ENCODE measurements at places on chromosomes 12 and 14.

DNA sequence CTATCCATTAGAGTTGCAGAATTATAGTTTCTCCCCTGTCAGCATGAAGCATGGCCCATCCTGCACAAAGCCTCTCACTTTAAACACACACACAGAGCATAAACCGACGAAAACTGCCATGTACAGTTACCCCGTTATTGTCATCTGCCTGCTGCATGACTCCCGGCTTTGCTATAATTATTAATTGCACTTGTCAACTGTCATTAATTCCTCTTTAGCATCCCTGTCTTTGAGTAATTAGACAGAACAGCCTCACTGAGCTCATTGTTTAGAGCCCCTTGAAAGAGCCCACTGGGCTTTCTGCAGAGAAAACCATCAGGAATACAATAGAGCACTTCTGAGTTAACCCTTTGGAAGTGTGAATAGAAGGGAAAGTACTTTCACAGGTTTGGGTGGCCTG, 307.2 kb upstream of the SOX5 start:
- no peak for DNase-seq

GRCh38 chr14:61860294-61860918, 98.2 kb downstream of the SNAPC1 start:
- peak; percentile 37 for DNase-seq

GRCh38 chr12:44584625-44585024, 291.5 kb downstream of the NELL2 start:
- DNase-seq: no peak

- DNase-seq: no peak
Observed at GRCh38 chr14:98513558-98513957, 758.4 kb downstream of the BCL11B start.

DNA sequence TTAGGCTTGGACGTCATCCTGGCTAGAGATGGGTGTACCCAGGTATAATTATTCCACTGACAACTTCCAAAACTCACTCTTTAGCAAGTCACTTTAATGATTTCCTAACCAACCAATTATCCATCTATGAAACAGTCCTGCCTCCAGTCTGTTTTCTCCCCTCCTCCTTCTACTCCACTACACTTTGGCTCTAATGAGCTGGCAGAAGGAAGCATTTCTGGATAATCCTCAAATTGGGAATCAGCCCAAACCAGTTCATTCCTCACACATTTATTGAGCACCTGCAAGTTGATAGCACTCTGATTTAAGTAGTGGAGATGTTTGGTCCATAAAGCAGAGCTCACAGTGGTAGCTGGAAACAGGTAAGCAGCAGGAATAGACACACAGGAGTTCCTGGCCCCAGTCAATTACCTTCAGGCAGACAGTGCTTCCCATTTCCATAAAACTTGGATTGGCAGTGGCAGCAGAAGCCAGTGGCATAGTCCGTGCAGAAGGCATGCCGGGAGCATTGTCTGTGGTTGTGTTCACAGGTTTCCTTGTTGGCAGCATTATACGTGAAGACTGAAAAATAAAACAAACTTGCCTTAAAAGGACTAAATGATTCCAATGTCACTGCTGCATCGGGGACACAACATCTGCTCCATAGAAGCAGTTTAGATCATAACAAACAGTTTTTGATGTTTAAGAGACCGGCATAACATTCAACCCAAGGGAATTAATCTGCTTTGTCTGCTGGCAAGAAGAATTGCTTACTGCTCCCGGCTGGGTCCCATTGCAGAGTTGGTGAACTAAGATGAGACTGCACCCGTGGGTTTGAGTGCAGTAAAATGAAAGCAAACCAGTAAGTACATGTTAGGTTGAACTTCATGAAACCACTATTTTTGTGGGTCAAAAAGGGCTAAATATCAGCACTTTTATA, 26.2 kb downstream of the NID2 start:
- no peak for DNase-seq

DNA sequence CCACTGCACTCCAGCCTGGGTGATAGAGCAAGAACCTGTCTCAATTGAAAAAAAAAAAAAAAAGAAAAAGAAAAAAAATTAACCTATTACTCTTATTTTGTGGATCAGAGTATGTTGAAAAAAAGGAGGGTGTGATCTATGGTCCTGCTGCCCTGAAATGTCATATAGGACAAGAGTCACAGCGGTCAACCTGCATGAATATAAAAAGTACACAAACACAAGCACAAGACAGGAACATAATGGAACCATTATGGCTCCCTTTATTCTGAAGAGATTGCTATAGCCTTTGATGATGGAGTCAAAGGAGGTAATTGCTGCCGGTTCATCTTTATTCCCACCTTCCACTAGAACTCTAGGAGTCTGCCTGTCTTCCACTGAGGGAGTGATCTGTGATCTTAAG, 96.9 kb downstream of the NTN4 start:
- no peak for DNase-seq

- DNase-seq: no peak
Observed at GRCh38 chr12:21248679-21249078, 86.0 kb downstream of the SLCO1A2 start.

GRCh38 chr12:53602176-53602864, 23.9 kb downstream of the ATF7 start:
- DNase-seq: no peak

GRCh38 chr14:50070840-50071548, 45.4 kb downstream of the VCPKMT start:
- DNase-seq: no peak

GRCh38 chr12:106712768-106713167, 61.7 kb upstream of the RIC8B start:
- DNase-seq: no peak

- no peak for DNase-seq
Observed at GRCh38 chr12:11508699-11509098, 113.3 kb upstream of the PRB2 start.

DNA sequence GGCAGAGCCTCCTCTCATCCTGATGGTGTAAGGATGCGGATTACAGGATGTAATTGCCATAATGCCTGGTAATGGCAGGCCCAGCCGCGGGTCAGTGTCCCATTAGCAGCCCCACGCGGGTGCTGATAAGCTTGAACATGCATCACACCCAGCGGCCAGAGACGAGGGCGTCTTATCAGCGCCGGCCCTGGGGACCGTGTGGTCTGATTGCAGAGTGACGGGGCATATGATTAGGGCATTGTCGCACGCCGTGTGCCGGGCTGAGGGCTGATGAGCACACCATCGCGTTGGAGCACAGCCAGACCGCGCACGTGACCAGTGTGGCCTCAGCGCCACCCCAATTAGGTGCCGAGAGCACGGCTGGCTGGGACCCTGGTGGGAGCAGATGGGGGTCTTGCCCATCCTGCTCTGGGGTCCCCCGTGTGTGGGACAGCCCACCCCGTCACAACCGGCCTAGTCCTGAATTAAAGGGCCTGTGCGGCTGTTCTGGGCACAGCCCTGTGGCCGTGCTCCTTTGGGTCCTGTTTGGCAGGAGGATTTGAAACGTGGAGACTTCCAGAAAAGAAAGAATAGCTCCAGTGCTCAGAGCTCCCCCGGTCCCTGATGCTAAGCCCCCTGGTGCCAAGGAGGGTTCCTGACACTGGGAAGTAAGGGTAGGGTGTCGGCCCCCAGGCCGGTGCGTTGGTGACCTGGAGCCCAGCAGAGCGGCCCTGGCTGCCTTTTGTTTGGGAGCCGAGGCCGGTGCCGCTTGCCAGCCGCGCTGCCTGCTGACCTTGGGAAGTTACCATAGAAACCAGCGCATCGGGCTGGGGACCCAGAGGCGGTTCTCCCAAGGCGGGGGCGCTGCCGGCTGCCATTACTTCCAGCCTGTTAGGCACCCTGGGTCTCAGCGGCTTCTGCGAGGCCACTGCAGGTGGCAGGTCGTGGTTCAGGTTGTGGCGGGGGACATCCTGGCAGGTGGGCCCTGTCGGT, 20.7 kb downstream of the KIF26A start:
- no peak for DNase-seq

DNA sequence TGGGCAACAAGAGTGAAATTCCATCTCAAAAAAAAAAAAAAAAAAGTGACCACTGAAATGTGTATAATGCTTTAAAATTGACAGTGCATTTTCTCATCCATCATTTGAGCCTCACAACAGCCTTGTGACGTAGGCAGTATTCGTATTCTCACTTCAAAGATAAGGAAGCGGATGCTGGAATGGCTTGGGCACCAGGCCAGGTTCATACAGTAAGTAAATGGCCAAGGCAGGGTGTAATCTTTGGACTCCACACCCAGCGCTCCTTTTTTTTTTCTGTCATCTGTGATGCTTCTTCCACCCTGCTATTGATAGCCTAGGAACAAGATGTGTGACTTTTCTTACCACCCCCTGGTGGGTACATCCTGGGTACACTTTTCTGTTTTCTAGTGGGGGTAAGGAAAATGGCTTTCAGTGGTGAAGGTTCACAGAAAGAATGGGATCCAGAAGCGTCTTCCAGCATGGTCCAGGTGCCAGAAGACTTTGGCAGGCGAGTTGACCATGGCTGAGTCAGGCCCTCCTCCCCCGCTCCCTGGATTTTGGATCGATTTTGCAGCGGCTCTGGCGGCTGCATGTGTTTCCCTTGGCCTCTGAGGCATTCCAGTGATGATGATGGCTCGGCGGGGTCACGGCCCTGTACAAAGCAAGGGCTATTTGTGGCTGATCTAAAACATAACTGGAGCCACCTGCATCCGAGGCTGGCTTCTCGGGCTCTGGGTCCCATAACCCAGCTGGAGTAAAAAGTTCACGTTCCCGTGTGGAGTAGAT, 110.6 kb downstream of the CACNA1C start:
- no peak for DNase-seq
